ENCODE measurements at places on chromosomes 12 and 14.

DNA sequence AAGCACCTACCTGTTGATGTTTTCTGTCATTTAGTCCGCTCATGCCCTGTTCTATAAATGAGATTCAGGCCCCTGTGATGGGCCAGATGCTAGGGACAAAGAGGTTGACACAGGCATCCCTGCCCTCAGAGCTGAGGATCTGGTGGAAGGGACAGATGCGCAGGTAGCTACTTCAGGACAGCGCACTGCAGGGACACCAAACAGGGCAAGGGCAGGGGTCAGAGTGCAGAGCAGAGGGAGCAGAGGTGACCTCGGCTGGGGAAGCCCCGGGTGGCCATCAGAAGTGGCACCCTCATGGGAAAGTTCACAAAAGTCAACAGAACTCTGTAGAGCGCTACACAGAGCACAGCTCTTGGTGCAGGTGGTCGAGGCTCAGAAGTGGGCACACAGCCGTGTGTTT is 5.6 kb upstream of the PNMA1 start:
- DNase-seq = no peak

DNA sequence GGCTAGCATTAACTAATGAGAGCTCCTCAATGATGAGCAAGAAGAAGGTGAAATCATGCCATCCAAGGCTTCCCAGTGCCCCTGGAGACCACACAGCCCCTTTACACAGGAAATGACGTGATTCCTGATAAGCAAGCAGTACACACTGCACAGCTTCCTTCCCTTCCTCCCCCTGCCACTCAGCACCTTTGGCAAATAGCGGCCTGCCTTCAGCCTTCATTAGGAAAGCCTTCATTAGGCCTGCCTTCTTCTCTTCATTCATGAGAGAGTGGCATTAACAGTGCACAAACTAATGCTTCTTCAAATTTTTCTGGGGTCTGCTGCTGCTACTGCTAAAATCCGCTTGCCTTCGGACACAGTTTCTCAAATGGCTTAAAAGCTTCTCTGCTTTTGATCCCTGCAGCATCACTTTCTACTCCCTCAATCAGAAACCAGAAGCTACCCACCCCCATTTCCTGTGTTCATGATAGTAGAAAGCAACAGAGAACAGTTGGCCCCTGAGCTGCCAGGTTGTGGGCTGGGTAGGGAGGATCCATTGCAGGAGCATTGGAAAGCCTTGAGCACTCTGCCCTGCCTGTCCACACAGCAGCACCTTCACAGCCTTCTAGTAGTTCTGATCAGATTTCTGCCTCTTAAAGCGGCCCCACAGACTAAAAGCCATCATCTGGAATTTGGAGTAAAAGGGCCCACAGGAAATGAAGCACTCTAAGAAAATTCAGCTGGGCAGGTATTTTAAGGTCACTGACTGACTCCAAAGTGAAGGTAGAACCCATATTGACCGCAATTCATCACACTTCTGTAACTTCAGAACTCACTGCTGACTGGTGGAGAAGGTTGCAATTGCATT is 103.8 kb upstream of the ETV6 start:
- DNase-seq = no peak

- DNase-seq = no peak
These were observed 158.3 kb downstream of the ADGRD1 start for GRCh38 chr12:131112021-131112420.

DNA sequence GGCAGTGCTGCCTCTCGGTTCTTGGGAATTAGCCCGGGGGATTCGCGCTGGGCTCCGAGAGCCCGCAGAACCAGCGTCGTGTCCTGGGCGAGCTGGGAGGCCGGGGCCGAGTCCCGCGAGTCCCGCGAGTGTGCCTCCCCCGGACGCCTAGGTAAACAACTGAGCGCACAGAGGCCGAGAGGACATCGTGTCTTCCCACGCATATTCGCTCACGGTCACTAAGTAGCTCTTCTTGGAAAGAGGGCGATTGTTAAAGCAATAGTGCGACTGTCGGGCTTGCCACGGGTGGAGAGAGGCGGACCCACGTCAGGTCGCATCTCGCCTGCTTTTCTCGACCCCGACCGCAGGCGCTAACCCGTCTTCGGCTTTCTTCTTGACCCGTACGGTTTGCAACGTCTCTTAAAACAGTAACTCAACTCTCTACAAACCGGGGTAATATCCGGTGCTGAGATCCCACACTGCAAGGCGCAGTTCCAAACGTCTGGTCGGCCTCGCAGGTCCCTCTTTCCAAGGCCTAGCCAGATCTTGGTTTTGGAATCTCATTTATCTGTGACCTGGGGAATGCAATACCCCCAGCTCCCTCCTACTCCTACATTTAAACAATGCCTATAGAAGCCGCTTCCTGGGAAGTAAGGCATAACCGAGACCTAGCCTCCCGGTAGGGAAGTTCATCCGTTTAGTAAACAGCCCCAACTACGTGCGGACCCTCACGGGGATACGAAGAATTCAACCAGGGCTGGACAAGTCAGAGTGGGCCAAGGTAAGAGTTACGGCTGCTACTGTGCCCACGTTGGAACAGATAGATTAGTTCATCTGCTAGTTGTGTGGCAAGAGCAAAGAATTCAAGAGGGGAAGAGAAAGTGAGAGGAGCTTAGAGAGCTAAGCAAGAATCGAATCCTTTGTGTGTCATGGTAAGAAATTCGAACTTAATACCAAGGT is 736 bp upstream of the PHLDA1 start:
- peak; percentile 45 for DNase-seq

DNA sequence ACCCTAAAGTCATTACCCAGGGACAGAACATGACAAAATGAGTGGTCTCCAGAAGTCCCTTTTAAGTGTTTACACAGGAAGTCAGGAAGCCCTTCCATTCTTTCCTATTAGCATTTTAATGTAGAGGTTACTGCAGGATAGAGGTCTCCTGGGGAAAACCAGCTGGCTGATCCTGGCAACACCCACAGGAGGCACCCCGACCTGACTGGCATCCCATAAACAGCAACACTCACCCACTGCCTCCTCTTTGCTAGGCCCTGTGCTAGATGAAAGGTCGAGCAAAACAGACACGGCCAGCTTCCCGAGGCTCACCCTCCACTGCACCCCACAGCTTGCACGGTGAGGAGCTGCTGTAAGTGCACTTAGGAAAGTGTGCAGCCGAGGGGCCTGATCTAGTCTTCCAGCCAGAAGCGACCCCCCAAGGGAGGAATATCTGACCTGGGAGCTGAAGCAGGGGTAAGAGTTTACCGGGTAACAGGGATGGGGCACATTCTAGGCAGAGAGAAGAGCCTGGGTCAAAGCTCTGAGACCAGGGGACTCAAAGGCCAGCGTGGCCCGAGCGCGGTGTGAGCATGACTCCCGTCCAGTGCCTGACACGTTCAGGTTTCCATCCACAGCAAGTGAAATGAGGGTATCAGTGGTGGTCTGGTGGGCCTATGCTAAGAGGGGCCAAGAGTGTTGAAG is 9.0 kb downstream of the DAZAP2 start:
- DNase-seq = no peak

GRCh38 chr12:31205054-31205453 is 120.9 kb downstream of the SINHCAF start:
- DNase-seq = no peak

DNA sequence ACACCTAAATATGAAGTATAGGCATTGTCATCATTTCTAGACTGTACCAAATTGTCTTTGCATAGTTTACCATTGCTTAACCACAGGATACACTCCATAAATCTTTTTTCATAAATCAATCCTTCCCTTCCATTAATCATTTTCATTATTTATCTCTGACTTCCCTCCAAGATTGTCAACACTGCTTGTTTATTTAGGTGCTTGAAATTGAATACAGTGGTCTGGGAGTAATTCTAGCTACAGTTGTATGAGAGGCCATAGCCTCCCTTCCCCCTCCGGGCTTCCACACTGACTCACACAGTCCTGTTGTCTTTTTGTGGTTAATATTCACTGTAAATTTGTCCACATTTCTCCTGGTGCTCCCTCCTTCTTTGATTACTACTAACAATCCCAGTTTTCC is 114.2 kb upstream of the ARID2 start:
- no peak for DNase-seq

GRCh38 chr12:130448044-130448821 is 110.5 kb downstream of the PIWIL1 start:
- DNase-seq = no peak

GRCh38 chr14:77457115-77457521 is 283 bp downstream of the VIPAS39 start:
- no peak for DNase-seq

- DNase-seq = no peak
These were observed 297.1 kb downstream of the KSR2 start for GRCh38 chr12:117671734-117672133.

GRCh38 chr12:116358893-116359761 is 81.6 kb upstream of the MED13L start:
- DNase-seq = peak; percentile 28

- no peak for DNase-seq
These were observed 60.1 kb downstream of the SEL1L start for GRCh38 chr14:81473456-81474147.

DNA sequence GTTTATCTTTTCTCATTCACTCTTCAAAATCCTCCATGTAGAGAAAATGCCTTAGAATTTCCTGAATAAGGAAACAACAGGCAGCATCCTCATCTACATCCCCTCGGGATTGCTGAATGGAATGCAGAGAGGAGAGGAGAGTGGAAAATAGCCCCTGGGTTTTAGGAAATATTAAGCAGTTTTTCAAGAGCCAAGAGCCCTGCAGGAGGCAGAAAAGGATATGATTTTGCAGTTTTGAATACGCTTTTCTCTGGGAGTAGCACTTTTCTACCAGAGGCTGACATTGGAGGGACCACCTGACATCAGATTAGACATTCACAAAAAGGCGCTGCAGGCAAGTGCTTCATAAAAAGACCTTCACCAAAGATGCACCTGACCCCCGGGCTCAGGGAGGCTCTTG is 362.2 kb upstream of the SFSWAP start:
- no peak for DNase-seq

DNA sequence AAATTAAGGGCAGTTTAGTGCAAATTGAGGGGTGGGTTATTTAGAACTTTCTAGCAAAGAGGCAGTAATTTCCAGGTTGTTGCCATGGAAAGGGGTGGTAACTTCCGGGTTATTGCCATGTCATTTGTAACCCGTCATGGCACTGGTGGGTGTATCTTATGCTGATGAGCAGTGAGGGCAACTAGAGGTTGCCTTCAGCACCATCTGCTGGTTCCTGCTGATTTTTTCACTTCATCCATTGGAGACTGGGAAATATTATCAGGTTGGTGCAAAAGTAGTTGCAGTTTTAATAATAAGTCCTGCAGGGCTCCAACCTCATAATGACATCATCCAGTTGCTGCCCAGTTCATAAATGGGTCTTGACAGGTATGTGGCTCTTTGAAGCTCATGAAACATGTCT is 24.4 kb upstream of the SERPINA4 start:
- DNase-seq = no peak

DNA sequence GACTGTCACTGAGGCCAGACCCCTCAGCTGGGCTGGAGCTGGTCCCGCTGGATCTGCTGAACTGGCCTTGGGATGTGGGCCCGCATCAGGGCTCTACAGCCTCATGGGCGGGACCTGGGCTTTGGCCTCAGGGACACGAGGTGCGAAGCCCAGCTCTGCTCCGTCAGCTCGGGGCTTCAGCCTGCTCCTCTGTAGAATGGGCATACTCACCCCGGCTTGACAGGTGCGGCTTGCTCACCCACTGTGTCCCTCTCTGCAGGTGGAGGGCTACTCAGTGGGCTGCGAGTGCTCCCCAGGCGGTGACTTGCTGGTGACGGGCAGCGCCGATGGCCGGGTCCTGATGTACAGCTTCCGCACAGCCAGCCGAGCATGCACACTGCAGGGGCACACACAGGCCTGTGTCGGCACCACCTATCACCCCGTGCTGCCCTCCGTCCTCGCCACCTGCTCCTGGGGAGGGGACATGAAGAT is 57.6 kb downstream of the BEGAIN start:
- no peak for DNase-seq

- no peak for DNase-seq
These were observed 31.7 kb downstream of the ATP2A2 start for GRCh38 chr12:110312581-110313360.

DNA sequence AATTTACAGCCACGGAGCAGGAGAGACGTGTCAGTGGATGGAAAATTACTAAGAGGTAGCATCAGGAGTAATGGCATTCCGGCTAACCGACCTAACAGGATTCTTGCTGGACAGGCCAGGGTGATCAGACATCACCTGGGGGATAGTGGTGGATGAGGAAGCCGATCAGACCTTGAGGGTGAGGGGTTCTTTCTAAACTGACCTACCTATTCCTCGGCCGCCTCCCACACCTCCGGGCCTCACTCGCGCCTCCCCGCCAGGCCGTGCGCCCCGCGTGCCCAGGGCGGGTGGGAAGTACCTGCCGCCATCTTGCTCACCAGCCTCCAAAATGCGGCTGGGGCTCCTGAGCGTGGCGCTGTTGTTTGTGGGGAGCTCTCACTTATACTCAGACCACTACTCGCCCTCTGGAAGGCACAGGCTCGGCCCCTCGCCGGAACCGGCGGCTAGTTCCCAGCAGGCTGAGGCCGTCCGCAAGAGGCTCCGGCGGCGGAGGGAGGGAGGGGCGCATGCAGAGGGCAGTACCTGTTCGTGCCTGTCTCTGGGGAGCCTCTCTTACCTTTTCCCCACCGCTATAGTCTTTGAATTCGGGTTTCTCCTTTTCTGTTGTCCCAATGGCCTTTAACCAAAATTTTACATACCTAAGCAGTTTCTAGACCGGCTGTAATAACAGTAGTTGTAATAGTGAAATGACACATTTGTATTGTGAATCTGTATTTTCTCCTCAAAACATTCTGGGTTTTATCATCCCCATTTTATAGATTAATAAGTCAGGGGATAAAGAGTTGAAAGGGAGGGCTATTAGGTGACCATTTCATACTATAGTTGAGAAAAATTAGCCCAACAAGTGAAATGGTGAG is at the start of gene TMPRSS12:
Gene TMPRSS12, plus strand, starts transcription at position 290 of the 857 bp plus-strand sequence. Its CDS starts 39 bp downstream, at position 329.
- no peak for DNase-seq

- no peak for DNase-seq
These were observed 25.5 kb upstream of the KCNJ8 start for GRCh38 chr12:21800011-21800410.

- DNase-seq = no peak
These were observed 2.2 kb downstream of the PLEKHG6 start for GRCh38 chr12:6312529-6313325.

DNA sequence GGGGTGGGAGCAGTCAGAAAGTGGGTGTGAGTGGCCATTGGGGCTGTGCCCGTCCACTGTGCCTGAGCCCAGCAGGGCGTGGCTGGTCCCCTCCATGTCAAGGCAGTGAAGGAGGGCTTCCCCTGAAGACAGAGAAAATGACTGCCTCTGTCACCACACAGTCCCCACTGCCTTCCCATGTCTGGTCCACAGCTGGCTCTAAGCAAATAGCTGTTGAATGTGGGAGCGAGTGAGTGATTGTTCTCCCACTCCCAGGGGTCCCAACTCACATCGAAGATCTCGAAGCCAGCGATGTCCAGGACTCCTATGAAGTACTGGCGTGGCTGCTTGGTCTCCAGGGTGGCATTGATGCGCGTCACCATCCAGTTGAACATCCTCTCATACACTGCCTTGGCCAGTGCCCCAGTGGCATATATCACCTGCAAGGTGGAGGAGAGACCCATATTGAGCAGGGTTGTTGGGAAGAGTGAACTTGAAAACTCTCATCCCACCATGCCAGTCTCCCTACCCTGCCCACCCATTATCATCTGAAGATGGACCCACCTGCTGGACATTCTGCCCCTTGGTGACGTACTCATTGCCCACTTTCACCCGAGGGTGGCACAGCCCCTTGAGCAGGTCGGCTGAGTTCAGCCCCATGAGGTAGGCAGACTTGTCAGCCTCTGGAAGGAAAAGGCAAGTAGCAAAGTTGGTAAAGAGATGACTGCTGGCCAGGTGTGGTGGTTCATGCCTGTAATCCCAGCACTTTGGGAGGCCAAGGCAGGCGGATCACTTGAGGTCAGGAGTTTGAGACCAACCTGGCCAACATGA is 6.6 kb downstream of the MYH7 start:
- DNase-seq = no peak

All from frontal cortex (tissue), 4 donors.